ENCODE measurements at places on chromosomes 3 and 15. TPM values are rescaled to one million over a fixed set of nuclear protein-coding genes. Genes with fewer than 3 reads are reported as not detected.

The PROS1 gene
- 0.47 TPM for total RNA-seq

The AZI2 gene
- 52.3 TPM for total RNA-seq

The SCN5A gene
- 0.39 TPM for total RNA-seq

The ROPN1 gene
- not detected for total RNA-seq

The GOLGA8R gene
- total RNA-seq: 1.3 TPM

The FILIP1L gene
- 0.11 TPM for total RNA-seq

The ANP32A gene
- total RNA-seq: 439 TPM

The SMAD6 gene
- total RNA-seq: 0.19 TPM

The CCPG1 gene
- total RNA-seq: 12.2 TPM
